Cortex of kidney (tissue), 1 donor: ENCODE measurements at places on chromosomes 12 and 14.

DNA sequence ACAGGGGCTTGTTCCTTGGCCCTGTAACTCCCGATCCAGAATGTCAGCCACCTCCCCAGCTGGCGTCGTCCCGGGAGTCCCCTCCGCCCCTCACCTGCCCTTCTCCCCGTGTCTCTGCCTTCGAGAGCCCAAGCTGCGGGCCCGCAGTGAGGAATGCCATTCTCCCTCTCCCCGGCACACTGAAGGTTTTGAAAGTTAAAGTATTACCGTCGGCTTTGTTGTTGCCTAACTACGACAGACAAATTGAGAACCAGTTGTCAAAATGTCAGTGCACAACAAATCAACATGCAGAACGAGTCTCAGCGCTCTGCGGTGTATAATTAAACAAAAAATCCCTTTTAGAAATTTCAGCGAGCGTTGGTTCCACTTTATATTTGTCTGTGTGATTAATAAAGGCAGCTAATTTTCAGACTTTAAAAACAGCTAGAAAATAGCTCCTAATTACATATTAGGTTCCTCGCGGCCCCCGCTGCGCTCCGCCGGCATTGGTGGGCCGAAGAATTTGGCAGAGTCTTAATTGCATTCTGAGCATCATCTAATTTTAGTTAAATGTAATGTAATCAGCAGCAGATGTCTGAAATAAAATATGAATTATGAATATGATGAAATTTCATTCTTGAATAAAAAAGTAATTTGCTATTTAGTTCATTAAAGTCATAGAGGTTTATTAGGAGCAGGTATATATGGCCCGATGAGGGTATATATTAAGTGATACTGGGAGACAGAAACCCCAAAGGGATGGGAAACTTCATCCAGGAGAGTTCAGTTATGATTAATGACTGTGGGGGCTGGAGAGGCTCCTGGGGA lies 40.3 kb downstream of the MVK start:
- no peak for DNase-seq

GRCh38 chr14:92888896-92889295 lies 34.1 kb upstream of the CHGA start:
- no peak for DNase-seq

DNA sequence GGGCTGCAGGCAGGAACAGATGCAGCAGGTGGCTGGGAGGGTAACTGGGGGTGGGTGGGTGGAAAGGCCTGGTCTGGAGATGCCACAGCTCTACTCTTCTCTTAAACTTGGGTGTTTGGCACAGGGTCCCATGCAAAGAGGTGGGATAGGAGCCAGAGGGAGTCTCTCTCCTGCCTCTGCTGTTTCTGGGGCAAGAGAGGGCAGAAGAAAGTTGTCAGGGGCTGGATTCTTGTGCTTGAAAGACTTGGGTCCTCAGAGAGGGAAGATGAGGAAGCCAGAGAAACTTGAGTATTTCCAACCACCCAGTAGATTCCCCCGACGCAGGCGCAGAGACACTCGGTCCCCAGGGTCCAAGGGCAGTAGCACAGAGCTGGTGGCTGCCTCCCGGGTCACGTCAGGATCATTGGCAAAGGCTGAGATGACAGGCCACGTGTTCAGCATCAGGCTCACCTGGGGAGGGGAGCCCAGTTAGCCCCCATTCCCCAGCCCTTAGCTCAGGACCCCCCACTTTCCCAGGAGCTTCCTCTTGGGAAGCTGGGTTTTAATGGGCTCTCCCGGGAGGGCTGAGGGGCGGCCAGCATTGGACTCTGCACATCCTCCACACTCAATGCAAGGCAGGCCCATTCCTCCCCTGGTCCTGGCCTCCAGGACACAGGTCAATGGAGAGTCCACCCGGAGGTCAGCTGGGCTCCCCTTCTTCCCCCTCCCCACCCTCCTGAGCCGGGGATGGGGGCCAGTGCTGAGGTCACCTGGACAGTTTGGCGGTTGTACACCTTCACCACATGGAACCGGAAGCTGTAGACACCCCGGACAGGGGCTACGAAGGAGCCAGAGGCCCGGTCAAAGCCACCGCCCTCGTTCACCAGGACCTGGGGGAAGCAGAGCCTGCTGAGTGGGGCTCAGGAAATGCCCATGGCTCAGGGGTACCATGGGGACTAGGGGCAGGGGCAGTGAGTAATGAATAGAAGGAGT lies 1.6 kb downstream of the CBLN3 start:
- DNase-seq = no peak

DNA sequence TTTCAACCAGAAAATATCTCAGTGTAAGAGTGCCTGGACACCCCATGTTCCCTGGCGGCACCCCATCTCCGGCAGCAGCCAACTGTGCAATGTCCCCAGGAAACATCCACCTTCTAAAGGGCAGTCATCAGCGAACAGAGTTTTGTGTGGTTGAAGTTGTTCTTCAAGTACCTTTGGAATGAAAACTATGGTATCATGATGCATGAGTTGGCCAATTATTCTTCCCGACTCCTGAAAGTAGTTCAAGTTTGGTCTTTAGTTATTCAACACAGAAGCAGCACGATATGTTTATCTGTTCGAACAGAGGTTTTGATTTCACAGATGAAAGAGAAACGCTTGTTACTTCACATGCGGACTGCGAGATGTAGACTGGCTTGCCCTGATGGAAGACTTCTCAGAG lies 21.1 kb upstream of the TTC7B start:
- no peak for DNase-seq
